Activated CD4-positive, alpha-beta T cell treated with anti-CD3 and anti-CD28 coated beads for 1 hour (primary cell): ENCODE measurements at places on chromosomes 12 and 14.

DNA sequence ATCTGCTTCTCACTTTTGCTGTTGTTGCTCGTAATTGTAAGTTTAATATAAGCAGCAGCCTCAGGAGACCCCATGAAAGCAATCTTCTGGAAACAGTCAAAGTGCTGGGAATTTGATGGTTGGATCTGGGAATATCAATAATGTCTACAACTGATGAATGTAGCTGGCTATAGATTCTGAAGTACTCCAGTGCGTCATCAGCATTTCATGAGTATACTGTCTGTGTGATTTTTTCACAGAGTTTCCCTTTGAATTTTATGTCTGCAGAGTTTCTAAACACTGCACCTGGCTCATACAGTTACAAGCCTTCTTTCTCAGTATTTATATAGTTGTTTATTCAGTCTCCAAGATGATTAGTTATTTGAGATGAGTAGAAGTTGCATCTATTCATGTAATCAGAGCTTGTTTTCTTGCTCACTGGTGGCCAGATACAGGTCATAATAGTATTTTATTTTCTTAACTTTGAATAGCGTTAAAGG, 222.3 kb downstream of the RAD51B start:
- no peak for DNase-seq

DNA sequence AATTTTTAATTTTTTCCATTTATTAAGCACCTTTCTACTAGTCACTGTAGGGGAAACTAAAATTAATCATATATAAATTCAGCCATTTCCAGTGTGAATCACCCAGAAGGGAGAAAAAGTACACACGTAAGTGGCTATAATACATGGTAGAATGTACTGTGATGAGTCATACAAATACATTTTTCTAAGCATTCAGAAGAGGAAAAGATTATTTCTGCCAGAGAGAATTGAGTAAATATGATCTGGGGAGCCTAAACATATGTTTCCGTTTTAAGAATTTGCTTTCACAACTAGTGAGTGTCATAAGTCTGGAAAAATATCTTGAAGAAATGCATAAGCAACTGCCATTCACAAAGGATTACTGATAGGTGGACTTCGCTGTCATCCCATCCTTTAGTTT, 102.8 kb downstream of the TGFB3 start:
- DNase-seq: no peak

DNA sequence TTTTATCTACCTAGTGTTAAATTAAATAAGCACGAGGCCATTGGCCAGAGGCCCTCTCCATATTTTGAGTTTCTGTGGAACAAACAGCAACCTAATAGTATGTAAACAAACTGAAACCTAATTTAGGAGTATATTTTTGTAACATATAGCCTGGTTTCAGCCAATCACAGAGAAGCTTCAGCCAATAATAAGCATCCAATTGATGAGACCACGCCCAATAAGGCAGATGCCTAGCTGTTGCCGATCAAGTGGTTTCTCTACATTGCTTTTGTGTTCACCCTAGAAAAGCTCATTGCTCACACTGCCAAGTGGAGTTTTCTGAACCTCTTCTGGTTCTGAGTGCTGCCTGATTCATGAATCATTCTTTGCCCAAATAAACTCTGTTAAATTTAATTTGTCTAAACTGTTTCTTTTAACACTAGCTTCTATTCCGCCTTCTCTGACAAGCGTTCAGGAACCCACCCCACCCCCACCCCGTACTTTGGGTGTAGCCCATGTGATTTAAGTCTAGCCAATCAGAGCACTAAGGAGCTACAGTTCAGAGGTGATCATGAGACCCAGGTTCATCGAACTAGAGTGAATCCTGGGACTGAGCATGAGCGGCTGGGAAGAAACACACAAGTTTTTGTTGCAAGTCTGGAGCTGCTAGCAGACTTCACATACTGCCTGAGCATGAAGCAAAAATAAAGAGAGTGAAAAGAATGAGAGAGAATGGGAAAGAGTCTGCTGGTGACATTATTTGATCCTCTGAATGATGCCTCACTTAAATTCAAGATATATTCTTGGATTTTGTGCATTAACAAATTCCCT, 21.5 kb upstream of the LTA4H start:
- DNase-seq: no peak

GRCh38 chr12:56838621-56839488, 75.7 kb downstream of the HSD17B6 start:
- DNase-seq: no peak

GRCh38 chr12:95620171-95620570, 68.9 kb upstream of the USP44 start:
- no peak for DNase-seq

- DNase-seq: no peak
These were observed 2.6 kb downstream of the GDF11 start for GRCh38 chr12:55745361-55746173.

- no peak for DNase-seq
These were observed 176.3 kb upstream of the GSC start for GRCh38 chr14:94946244-94946643.

GRCh38 chr12:7441216-7441615, 2.7 kb downstream of the CD163L1 start:
- DNase-seq: no peak

DNA sequence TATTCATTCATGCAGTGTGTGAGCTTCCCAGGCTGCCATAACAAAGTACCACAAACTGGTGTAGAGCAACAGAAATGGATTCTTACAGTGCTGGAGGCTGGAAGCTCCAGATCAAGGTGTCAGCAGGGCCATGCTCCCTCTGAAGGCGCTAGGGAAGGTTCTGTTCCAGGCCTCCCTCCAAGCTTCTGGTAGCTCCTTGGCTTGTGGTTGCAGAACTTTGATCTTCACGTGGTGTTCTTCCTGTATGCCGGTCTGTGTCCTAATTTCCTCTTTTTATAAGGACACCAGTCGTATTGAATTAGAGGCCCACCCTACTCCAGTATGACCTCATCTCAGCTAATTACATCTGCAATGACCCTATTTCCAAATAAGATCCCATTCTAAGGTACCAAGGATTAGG, 3.1 kb downstream of the OTUB2 start:
- DNase-seq: no peak

- DNase-seq: no peak
These were observed 133.7 kb upstream of the RTL1 start for GRCh38 chr14:101037021-101037817.

GRCh38 chr12:94140556-94140955, 7.8 kb upstream of the PLXNC1 start:
- DNase-seq: peak; percentile 17

DNA sequence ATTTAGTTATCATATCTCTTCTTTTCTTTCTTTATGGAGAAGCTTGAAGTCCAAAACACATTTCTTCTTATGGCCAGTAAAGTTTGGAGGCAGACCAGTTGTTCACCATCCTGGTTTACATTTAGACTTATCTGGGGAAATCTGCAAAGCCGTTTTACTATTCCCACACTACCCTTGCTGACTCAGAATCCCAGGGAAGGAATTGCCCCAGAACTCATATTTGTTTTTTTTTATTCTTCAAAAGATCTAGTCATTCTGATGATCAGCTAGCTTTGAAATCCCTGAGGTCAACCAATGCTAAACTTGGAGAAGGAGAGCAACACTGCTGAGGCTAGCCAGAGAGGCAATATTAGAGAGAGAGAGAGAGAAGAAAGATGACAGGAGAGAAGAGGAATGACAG, 12.3 kb upstream of the LMO3 start:
- DNase-seq: no peak

GRCh38 chr12:40344312-40344711, 119.5 kb downstream of the LRRK2 start:
- no peak for DNase-seq

DNA sequence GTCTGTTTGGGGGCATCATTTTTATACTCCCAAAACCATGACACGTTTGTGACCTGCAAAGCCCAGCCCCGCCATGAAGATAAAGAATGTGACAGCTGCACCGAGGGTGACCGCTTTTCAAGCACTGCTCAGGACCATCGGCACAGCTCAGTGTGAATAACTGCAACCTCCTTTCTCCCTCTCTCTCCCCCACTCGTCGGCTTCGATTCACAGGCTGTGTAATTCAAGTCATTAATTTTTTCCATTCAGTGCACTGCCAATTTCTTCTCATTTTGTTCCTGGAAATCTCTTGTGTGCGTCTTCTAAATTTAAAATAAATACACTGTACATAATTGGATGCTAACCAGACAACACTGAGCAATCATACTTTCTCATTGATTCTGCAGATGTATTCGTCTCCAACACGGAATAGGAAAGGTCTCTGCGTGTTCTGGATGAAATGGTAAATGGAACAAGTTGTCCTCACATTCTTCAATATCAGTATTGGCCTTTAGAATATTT, 260.8 kb downstream of the TTC8 start:
- DNase-seq: no peak

- DNase-seq: no peak
These were observed 16.1 kb downstream of the TNFAIP2 start for GRCh38 chr14:103139132-103140025.

DNA sequence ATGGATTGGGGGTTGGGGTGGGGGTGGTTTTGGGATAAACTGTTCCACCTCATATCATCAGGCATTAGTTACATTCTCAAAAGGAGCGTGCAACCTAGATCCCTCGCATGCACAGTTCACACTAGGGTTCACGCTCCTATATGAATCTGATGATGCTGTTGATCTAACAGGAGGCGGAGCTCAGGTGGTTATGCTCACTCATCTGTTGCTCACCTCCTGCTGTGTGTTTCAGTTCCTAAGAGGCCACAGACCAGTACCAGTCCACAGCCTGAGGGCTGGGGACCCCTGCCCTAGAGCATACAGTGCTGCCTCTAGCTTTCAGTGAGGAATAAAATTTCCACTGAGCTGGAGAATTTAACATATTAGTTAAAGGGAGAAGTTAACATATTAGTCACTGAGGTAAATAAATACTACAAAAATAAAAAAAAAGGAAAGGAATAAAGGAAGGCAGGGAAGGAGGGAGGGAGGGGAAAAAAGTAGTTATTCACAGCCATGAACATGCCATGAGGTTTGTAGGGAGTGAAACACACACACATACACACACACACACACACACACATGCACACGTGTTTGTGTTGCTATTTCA, 612.7 kb upstream of the TBX3 start:
- DNase-seq: no peak

DNA sequence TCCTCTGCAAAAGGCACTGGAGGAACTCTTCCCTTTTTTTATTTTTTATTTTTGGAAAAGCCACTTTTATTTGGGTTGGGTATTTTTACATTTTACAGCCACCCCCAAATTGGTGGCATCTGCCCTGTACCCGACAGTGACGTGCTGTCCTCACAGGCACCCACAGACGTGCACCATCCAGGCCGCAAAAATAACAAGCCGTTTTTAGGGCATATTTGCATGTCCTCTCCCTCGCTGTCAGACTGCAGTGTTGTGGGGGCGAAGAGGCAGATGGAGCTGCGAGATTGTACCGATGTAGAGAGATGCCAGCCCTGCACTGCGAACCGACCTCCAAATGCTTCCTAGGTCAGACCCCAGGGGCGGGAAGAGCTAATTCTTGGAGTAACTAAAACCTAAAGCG, 12.2 kb downstream of the JDP2 start:
- no peak for DNase-seq

- DNase-seq: no peak
These were observed 6.2 kb downstream of the PSMA6 start for GRCh38 chr14:35298351-35298750.

- DNase-seq: no peak
These were observed 137.0 kb upstream of the MAX start for GRCh38 chr14:65239143-65239937.

DNA sequence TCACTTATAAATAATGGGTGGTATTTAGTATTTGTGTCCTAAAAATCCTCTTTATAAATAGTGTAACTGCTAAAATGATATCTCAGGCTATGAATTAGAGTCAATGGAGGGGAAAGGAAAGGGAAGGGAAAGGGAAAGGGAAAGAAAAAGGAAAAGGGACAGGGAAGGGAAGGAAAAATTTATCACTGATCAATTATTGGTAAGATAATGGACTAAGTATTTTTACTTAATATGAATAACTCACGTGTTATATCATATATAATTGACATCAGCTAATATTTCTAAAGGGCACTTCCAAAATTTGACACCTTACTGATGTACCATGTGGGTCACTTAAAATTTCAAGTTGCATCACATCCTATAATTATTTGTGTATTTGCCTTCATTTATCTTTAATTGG, 193.1 kb downstream of the LRFN5 start:
- no peak for DNase-seq

DNA sequence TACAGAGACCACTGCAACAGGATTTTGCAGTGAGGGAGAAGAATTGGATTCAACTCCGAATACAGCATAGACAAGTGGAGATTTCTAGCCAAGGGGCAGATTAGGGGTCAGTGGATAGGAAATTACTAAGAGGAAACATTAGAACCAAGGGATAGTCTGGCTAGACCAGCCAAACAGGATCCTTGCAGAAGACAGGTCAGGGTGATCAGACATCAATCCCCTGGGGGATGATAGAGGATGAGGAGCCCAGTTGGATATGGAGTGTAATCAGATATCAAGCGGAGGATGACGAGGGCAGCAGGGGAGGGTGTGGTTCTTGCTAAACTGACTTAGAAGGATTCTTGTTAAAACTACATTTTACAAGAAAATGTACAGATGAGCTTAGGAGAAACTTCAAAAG, 424.4 kb downstream of the DAD1 start:
- no peak for DNase-seq

GRCh38 chr12:96398424-96399119, 1.7 kb downstream of the CDK17 start:
- no peak for DNase-seq

- DNase-seq: no peak
These were observed 15.0 kb downstream of the AQP6 start for GRCh38 chr12:49987625-49988303.

- no peak for DNase-seq
These were observed 180.2 kb downstream of the CACNA1C start for GRCh38 chr12:2233034-2233433.

DNA sequence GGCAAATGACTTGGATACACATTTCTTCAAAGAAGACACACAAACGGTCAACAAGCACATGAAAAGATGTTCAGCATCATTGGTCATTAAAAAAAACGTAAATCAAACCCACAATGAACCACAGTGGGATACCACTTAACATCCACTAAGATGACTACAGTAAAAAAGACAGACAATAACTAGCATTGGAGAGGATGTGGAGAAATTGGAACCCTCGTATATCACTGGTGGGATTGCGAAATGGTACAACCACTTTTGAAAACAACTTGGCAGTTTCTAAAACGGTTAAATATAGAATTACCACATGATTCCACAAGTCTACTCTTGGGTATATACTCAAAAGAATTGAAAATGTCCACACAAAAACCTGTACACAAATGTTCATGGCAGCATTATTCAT, 25.2 kb upstream of the PPFIBP1 start:
- DNase-seq: no peak

- no peak for DNase-seq
These were observed 12.4 kb downstream of the MED21 start for GRCh38 chr12:27034607-27035293.

DNA sequence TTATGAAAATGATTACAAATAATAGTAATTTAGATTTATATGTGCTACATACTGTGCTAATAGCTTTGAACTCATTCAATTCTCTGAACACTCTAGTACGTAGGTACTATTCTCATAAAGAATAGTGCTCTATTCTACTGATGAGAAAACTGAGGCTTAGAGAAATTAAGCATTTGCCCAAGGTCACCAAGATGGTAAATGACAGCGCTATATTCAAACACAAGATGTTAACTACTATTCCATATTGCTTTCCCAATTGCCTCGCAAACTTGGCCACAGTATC, 182.9 kb upstream of the GZMB start:
- no peak for DNase-seq
